NCI-H146 (cell line): ENCODE measurements at places on chromosomes 11 and 22.
A peak's percentile ranks its signal among the peaks of the same experiment; 100 is the strongest.

- DNase-seq: no peak
Observed at GRCh38 chr11:118226781-118227180, 2.0 kb upstream of the JAML start.

DNA sequence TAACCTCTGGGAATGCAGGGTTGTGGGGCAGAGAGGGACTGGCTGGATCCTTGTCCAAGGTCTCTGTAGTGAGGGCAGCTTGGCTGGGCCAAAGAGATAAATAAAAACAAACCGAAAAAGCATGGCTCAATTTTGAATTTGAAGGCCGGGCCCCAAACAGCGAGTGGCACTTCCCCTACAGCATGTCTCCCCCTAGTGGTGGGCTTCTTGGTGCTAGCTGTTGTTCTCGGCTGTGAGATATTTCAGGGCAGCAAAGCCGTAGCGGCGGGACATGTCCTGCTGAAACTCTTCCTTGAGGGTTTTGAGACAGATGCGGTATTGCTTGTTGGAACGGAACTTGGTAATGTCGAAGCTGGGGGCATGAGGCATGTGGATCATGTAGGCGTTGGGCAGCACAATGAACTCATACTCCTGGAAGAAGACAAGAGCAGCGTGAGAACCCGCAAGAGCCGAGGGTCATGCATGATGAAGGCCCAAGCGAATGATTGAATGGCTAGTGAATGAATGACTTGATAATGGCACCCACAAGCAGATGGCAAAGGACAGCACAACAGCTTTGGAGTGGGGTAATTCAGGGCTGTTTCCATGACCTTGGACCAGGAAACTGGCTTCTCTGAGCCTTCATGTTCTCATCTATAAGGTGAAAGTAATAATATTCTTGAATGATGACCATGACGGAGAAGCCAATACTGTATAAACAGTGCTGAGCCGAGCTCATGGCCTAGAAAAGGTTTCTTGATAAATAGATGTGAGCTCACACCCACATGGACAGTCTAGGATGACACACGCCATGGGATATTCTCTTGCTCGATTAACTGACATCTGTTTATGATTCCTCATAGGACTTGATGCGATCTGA is 216.3 kb upstream of the SYN3 start:
- peak; percentile 12 for DNase-seq

DNA sequence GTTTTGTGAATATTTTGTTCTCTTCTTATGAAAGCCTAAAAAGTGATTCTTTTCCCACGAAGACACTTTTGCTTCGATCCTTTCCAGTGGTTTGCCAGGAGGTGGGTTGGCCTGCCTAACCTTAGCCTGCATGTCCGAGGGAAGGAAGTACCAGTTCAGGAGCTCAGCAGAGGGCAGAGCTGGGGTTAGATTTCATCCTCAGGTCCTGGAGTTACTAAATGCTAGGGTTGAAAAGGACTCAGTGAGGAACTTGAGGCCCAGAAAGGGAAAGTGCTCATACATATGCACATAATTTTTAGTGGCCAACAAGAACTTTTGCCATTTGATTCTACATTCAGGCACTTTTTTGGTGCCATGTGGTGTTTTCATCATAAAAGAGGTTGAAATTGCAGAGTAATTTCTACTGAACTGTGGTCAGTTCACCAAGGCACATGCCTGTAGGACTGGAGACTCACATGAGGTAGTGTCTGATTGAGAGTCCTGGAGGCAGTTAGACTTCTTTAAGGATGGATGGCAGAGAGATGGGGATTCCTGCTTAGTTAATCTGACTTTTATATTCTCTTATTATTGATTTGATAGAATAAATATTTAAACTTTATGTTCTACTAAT is 36.7 kb downstream of the NCAM1 start:
- no peak for DNase-seq

DNA sequence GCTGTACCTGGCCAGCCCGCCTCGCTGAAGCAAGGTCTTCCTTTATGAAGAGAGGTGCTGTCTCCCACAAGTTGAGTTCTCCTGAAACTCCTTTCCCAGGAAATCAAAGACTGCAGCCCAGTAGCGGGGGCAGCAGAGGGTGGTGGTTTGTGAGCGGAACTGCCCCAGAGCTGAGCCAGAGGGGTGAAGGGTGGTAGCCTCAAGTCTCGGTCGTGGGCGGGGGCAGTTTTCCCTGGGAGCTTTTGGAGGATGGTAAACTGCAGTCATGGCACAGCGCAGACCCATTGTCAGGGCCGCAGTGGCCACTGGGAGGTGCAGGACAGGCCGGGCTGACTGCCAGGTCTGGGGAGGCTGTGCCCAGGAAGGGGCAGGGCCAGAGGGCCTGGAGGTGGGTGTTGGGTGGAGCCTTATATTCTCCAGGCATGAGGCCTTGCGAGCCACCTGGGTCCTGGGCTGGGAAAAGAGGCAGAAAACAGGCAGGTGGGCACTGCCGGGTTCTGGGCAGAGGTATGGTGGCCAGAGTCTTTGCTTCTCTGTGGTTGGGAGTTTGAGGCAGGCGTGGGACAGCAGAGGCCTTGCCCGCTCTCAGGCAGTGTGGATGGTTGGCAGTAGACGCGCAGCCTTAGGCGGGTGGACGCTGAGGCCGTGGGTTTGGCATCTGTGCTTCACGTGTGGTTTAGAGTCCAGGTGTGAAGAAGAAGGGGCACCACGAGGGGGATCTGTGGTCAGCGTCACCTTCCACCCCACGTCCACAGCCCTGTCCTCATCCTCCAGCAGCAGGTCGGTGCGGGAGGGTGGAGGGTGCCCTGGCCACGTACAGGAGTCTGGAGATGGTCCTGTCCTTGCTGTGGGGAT is 1176.4 kb downstream of the BRD1 start:
- DNase-seq: no peak

GRCh38 chr11:115194802-115195110 is 309.5 kb downstream of the CADM1 start:
- DNase-seq: no peak

GRCh38 chr11:130159657-130160497 is at the start of gene ST14:
Gene ST14 (plus strand): TSS chr11:130159782. CDS start chr11:130159980, 198 bp downstream.
- DNase-seq: peak; percentile 82

DNA sequence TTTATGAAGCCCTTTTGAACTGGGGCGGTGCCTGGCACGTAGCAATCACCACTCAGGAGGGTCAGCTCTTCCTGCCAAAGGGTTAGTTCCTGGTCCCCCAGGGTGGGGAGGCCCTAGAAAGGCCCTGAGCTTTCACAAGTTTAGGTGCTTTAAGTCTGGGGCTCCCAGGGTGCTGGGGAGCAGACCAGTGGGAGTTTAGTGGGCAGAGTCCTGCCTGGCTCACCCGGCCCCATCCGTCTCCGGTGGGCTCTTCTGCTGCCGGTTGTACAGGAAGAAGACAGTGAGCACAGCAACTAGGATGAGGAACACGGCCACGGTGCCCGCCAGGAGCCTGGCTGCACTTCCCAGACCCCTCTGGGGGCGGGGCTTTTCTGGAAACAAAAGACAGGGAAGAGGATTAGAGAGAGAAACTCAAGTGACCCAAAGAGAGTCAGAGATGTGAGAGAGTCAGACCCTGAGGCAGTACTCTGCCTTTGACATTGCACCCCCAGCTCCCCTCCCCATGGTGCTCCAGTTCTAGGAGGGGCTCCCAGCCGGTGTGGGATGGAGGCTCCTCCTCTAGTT is 89.3 kb downstream of the NECTIN1 start:
- no peak for DNase-seq

GRCh38 chr22:48245196-48245485 is 1482.7 kb downstream of the TBC1D22A start:
- DNase-seq: no peak

DNA sequence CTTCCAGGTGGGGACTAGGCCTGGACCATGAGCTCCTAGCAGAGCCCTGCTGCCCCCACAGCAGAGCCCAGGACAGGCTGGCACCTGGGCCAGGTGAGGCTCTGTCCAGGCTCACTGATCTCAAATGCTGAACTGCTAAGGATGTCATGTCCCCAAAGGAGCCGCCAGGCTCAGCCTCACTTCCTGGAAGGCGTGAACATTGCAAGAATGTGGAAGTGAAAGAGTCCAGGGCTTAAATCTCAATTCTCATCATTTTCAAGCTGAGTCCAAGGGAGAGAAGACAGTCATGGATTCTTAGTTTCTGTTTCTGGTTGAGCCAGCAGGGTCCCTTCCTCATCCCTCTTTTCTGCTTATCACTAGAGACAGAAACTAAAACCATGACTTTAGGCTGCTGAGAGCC is 5.0 kb downstream of the ASCL2 start:
- no peak for DNase-seq

- DNase-seq: no peak
Observed at GRCh38 chr22:23250056-23250784, 69.9 kb downstream of the BCR start.

DNA sequence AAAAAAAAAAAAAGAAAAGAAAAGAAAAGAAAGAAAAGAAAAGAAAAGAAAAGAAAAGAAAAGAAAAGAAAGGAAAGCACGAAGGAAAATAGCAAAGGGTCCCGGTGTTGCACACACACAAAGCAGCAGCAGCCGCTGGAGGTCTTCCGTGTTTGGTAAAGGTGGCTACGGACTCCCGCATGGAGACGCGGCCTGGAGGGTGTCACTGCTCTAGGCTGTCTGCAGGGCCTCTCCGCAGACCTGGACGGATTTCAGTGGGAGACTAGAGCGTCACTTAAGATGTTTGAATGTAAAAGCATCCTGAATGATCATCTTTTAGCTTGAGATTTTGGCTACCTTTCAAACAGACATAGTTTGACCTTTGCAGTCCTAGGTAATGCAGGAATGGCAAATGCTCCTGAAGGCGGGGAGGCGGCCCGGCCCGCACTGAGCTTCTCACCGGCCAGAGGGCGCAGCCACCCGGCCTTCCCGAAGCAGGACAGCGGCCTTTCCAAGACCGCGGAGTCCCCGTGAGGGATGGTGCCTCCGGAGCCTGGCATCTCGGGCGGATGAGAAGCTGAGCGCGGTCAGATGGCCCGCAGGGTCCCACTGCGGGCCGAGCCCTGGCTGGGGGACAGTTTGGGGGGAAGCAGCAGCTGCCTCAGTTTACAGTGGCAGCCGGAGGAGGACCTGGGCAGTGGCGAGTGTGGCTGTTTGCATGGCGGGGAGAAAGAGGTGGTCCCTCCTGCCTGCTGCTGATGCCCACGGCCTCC is 18.5 kb downstream of the KRTAP5-5 start:
- DNase-seq: no peak

DNA sequence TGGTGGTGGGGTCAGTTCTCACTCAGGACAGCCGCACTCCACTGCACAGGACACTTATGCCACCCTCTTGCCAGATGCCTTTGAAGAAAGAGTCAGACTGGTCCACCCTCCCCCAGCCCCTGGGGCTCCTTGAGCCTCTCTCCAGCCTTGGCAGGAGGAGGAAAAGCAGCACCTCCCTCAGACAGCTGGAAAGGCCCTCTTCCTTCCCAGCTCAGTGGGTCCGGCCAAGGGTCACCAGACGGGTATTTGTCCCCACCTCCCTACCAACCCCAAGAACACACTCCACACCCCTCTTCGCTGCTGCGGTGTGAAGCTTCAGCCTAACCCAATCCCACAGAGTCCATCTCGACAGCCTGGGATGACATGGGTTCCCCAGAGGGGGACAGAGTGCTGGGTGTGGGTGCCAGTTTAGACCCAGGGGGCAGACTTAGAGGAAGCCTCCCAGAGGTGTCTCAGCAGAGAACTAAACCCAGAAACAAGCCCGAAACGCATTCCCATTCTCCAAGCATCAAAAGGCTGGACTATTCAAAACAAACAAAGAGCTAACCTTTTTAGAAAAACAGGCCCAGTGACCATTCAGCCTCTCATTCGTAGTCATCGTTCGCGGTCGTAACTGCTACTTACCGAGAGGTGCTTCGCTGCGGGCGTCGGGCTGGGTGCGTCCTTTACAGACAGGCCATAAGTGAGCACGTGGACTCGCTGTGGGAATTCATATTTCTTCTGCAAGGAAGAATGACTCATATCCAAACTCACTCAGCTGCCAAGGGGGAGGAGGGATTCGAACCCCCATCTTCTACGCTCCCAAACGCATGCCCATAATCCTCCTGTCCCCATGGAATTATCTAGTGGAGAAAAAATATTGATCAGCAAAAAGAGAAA is 57.5 kb upstream of the ANO1 start:
- DNase-seq: no peak

DNA sequence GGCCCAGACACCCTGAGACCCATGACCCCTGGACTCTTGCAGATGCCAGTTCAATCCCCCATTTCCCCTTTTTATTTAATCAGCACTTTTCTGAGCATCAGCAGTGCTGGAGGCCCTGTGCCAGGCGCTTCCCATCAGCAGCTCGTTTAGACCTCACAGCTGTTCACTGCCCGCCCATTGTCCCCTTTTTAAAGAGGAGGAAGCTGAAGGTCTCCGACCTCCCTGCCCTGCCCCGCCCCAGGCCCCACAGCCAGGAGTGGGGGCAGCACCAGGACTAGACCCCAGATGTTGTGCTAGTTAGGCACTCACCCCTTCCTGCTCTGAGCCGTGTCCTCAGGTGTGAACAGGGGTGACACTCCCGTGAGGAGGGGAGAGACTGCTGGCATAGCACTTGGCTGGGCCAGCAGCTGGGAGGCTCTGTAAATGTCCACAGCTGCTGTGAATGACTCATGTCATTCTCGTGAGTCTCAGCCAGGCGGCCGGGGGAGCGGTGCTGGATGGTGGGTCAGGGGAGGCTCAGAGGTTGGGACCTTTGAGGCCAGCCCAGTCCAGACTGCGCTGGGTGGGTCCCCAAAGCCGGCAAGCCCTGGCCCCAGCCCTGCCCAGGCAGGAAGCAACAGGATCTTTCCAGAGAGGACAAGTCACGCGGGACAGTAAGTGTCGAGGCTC is 19.9 kb downstream of the EMID1 start:
- no peak for DNase-seq

DNA sequence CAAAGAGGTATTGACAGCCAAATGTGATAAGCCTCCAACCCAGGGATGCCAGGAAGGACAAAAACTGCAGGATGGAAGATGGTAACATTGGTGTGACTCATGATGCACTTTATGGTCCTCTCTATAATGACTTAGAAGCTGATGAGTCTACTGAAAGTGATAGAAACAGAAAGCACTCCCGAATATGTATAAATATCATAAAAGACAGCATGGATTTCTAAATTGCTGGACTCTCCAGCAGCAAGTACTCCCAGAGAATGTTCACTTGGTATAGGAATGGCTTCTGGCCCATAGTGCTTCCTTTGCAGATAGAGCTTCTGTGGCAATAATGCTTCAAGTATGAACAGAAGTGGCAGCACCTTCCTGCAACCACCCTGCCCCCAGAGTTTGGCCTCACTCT is at the start of gene OR52B2:
Gene OR52B2 (minus strand): TSS at position 101 of the 400 bp plus-strand sequence. CDS start 0 bp downstream, at position 101.
- DNase-seq: no peak

DNA sequence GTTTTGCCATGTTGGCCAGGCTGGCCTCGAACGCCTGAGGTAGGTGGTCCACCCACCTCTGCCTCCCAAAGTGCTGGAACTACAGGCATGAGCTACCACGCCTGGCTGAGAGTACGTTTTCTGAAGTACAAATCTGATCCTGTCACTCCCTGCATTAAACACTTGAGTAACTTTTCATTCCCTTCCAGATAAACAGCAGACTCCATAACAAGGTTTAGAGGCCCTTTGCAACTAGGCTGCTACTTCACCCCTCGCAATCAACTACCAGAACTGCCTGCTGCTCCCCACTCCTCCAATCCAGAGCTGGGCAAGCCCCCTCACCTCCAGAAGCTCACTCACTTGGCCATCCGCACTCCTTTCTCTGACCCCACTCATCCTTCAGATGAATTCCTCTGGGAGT is 1.5 kb downstream of the KCTD14 start:
- DNase-seq: no peak

- DNase-seq: no peak
Observed at GRCh38 chr11:76073724-76074123, 132.6 kb downstream of the WNT11 start.

- DNase-seq: no peak
Observed at GRCh38 chr11:47850337-47850736, 2.2 kb upstream of the NUP160 start.

GRCh38 chr11:74320538-74320937 is 9.1 kb upstream of the P4HA3 start:
- DNase-seq: no peak
